ENCODE measurements at places on chromosomes 12 and 14.

DNA sequence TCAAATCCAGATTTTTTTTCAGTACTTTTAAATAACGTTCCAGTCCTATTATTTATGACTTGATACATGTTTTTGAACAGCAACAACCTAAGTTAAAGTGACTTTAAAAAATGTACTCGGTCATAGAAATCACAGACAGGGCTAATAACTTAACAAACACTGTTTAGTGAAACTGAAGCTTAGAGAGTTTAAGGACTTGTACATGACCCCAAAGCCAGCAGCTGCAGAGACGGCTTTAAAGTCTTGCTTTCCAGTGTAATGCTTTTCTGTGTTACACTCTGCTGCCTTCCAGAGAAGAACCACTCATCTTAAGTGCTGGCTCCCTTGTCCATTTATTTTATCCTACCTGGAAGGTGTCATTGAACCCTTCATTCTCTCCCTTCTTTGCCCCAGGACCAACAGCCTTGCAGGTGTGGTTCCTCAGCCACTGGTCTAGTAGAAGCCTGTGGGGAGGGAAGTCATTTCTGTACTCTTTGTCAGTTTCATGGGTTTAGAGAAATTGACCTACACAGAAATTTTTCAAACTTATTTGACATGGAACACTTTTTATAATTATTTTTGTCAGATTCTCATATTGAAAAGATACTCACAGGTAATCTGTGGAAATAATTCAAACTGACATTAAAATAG lies 60.9 kb downstream of the NAV3 start:
- DNase-seq: no peak

DNA sequence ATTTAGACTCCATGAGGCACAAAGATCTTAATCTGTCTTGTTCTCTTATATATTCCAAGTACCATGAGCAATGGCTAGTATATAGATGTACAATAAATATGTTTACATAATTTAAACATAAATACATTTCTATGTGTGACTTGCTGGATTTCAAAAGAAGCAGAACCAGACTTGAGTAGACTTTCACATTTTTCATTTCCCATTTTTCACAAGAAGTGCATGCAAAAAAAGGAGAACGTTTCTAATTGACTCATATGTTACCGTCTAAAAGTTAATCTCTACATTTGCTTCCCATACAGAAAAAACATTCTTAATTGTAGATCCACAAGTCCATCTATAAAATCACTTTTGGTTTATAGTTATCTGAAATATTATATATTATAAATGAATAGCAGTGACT lies 256.5 kb upstream of the USP15 start:
- DNase-seq: no peak

DNA sequence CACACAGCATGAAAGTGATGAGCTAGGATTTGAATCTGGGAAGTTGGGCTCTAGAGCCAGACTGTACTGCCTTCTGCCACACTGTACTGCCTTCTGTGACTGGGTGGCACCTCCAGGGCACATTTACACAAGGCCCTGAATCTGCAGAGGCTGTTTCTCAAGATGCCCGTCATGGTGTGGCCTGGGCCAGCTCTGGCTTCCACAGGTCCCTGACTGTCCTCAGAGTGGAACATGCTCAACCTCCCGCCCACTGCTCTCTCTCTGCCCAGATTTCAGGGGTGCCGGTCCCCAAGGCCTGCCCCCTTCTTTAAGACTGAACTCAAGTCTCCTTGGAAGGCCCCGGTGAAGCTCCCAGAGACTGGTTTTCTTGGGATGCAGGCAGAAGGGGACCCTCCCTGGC lies 50.2 kb downstream of the C14orf132 start:
- no peak for DNase-seq

DNA sequence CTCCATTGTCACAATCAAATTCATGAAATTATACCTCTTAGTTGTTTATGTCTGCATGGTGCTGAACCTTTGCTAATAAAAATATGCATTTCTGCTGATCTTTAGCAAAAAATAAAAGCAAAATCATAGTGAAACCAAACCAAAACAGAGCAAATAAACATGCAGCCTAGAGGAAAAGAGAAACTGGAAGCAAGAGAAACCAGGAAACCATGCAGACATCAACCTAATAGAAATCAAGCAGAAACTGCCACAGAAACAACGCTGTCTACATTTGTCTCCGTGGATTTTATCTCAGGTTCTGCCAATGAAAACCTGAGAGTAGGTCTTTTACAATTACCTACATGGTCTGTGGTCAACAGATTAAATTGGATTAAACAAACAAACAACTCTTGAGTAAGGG lies 173.7 kb downstream of the SYT10 start:
- DNase-seq: no peak

GRCh38 chr12:12403264-12404248 lies 46.7 kb downstream of the BORCS5 start:
- no peak for DNase-seq

DNA sequence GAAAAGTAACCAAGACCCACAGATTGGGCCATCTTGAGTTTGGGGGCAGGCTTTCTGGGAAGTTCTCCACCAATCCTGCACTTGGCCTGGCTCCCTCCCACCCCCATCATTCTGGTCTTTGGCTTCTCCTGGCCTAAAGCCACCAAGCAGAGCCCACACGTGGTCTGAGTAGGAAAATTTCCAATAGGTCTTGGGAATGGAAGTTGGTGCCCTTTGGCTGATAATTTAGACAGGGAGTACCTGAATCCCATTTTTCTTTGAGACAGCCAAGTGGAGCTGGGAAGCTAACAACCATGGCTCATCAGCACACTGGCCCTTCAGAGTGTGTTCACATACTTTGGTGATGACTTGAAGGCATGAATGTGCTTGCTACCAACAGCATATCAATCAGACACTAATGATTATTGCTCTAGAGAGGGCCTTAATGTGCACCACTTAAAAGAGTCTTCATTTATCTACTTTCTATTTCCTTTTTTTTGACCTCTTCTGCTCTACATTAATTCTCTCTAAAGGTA lies 156.0 kb downstream of the EGLN3 start:
- DNase-seq: no peak

DNA sequence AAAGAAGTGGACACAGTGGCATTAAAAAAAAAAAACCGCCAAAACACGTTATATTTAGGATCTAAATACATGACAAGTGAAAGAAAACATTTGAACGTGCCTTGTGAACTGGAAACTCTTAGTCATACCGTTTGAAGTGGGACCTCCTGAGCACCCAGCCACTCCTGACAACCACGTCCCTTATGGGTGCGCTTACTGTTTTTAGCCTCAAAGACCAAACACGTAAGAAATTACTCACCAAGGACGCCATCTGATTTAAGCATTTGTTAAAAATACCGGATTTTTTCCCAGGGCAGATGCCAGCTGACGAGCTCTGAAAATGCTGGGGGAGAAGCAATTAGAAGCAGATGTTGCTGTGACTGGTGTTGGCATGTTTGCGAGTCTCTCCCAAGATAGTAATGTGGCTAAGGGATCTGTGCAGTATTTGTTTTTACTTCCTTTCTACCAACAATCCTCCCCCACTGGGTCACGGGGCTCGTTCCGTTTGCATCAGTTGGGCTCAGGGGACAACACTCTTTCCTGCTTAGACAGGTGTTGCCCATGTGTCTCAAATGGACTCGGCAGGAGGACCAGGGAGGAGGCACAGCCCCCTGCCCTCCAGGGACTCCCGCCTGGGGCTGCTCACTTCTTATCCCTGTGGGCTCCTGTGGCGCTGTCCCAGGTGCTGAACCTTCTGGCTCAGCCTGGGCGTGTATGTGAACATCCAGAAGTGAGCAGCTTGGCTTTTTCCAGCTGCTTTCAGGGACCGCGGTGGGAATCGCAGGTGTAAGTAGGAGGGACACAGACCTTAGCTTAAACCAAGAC lies 101.0 kb downstream of the BEGAIN start:
- DNase-seq: peak; percentile 26

GRCh38 chr12:110366321-110367142 lies 37.0 kb downstream of the ANAPC7 start:
- no peak for DNase-seq

DNA sequence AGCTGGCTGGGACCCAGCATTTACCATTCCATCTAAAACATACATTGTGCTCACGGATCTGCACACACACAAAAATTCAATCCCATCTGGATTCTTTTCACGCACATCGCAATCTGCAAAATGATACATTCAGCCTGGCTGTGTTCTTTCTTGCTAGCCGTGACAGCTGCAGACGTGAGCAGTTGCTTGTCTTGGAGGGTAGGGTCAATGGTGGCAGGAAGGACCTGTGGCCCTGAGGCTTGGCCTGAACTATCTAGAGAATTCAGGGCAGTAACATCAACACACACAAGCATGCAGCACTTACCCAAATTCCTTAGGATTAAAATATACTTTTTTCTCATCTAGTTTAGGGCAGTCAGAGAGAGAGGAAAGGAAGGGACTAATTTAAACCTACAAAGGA lies 72.0 kb downstream of the DICER1 start:
- no peak for DNase-seq

Measured in CMK (cell line).